ENCODE measurements at places on chromosomes 7 and 10.

- no peak for DNase-seq
Observed at GRCh38 chr7:22654831-22655230, 72.2 kb upstream of the IL6 start.

DNA sequence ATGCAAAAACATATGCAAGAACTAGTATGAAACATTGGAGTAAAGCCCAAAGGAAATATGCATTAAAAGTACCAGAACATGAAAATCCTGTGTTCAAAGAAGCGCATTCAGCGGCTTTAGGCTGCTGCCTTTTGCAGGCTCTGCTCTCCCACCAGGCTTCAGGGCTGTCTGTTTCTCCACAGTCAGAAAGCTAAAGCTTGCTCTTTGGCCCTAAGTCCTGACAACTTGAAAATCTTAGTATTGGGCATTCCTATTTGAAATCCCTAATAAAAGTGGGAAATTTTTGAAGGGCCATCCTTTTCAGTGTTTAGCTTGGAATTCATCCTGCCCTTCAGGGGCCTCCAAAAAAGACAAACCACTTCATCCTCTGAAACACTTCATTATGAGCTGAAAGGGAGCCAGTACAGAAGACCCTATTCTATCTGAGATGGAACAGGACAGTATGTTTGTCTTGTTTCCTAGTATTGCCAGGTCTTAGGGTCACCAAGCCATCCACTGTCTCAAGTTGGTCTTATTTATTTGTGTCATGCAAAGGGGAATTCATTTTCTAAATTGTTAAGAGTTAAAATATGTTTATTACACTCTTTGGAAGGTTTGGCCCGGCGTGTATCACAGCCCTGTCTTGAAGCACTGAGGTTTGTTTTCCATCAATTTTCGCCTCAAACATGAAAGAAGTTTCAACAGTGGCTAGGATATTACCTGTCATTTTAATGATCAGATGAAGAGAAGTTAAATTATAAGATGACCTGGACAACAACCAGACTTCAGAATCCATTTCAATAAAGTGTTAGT lies 326.3 kb upstream of the BMPER start:
- no peak for DNase-seq

- DNase-seq = no peak
Observed at GRCh38 chr7:44622342-44623151, 16.1 kb downstream of the OGDH start.

GRCh38 chr10:6211341-6211670 lies 8.6 kb downstream of the PFKFB3 start:
- DNase-seq = no peak

DNA sequence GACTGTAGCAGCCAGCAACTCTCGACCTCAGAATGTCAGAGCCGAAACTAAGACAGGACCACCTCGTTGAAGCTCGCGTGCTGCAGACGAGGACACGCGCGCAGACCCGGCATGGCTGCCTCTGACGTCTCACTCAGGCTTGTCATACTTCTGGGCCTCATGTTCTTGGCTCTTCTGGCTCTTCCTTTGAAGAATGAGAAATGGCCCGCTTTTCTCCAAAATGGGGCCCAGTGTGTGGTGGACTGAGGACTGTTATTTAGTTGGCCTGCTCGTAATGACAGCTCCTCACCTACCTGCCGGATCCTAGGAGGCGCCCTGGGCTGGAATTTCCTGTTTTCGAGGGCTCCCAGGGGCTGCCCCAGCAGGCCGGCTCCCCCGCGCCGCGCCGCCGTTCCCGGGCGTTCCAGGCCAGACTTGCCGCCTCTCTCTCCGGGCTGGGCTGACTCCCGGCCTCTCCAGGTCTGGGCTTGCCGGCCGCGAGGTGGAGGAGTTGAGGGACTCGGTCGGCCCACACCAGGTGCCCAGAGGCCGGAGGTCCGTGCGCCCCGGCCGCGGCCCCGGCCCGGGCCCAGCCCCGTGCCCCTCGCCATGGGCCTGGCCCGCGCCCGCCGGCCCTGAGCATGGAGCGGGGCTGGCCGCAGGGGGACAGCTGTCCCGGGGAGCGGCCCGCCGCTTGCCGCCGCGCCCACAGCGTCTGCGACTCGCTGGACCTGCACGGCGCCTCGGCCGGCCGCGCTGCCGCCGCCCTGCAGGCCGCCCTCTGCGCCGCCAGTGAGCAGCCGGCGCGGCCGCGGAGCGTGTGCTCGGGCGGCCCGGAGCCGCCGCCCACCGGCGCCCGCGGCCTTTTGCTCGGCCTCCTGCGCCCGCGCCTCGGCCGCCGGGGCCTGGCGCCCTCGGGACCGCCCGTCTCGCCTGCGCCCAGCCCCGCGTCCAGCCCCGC lies 28.1 kb downstream of the AGAP3 start:
- DNase-seq = no peak

Measured in NCI-H1436 (cell line).